Brain (organoid and tissue), 16 donors: ENCODE measurements at places on chromosomes 3 and 15.

DNA sequence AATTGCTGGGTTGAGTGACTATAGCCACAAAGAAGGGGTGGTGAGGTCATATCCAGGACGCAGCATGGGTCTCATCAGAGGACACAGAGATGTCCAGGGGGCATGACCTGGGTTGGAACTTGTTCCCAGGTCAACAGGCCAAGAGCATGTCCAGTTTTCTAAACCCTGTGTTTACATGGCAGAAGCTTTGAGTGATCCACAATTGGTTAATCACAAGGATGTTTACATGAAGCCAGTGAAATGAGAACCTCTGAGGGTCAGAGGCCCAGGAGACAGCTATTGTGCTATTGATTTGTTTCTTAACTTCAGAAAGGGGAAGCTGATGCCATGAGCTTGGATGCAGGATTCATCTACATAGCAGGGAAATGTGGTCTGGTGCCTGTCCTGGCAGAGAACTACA, 42.2 kb upstream of the TOPBP1 start:
- DNase-seq = no peak

- no peak for DNase-seq
Observed at GRCh38 chr3:61118830-61119229, 132.4 kb downstream of the FHIT start.

DNA sequence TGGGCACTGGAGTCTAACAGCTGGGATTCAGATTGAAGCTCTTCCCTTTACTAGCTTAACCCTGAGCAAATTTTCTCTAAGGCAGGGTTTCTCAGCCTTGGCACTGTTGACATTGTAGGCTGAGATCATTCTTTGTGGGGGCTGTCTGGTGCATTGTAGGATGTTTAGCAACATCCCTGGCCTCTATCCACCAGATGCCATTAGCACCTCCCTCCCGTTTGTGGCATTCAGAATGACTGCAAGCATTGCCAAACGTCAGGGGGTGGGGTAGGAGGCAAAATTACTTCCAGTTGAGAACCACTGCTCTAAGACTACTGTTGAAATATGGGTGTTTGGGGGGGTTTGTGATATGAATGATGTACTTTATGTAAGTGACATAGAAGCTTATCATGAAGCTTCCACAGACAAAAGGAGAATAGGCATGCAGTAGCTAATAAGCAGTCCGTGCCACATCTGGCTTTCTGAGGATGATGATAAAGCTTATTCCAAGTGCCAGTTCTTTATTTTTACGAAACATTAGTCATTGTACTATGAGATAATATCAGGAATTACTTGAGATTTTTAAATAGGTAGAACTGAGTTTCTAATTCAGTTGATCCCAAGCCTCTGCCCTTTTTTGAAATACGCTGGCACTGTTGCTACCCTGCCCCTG, 39.3 kb downstream of the NKIRAS1 start:
- DNase-seq = peak; percentile 30

DNA sequence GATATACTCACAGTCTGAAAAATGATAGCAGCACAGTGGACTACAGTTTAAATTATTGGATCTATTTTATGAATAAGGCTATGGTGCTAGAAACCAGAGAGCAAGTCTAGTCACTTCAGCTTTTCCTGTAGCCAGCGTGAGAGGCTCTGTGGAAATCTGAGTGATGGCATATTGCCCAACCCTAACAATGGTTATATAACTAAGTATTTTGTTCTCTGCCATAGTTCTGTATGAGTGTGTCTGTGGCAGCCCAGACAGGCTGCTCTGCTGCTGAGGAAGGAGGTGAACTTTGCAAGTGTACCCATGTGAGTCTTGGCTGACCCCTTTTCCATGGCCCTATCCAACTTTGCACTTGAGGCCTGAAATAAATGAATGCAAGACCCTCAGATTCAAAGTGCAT, 105.7 kb downstream of the LRTM1 start:
- DNase-seq = peak; percentile 31

DNA sequence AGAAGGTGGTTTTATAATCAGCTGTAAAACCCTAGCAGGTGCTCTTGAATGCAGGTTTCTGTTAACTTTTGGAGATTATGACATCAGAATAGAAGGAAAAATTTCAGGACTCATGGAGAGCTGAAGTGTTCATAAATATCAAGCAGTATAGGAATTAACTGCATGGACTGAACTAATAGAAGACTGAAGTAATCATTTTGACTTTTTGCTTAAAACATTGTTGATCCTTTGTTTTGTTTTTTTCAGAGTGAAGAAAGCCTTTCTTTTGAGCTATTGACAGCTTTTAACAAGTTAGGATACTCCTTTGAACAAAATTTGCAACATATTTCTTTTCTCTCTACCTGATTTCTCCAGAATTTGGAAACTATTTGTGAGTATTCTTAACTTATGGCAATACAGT, 70.6 kb upstream of the DAZL start:
- DNase-seq = no peak
